Fibroblast of skin of back (primary cell): ENCODE measurements at places on chromosomes 1 and 21.

- peak; percentile 21 for DNase-seq
These were observed 118.9 kb downstream of the RIPK4 start for GRCh38 chr21:41647806-41648561.

DNA sequence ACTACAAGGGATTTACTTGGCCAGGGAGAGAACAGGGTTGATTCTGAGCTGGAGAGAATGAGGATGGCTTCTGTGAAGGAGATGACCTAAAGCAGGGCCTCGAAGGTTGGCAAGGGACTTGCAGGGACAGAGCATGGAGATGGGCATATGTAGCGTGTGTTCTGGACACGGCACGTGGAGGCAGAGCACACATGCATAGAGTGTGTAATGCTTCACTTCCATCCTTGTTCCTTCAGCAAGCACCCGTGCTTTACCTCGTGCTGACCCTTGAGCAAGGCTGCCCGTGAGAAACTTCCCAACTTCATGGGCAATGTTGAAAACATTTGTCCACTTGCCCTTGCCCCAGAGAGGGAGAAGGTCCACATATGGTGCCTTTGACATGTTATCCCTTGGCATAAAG is 33.1 kb downstream of the NFIA start:
- DNase-seq, result no peak

GRCh38 chr1:210940081-210940617 is 193.8 kb downstream of the KCNH1 start:
- DNase-seq, result no peak

DNA sequence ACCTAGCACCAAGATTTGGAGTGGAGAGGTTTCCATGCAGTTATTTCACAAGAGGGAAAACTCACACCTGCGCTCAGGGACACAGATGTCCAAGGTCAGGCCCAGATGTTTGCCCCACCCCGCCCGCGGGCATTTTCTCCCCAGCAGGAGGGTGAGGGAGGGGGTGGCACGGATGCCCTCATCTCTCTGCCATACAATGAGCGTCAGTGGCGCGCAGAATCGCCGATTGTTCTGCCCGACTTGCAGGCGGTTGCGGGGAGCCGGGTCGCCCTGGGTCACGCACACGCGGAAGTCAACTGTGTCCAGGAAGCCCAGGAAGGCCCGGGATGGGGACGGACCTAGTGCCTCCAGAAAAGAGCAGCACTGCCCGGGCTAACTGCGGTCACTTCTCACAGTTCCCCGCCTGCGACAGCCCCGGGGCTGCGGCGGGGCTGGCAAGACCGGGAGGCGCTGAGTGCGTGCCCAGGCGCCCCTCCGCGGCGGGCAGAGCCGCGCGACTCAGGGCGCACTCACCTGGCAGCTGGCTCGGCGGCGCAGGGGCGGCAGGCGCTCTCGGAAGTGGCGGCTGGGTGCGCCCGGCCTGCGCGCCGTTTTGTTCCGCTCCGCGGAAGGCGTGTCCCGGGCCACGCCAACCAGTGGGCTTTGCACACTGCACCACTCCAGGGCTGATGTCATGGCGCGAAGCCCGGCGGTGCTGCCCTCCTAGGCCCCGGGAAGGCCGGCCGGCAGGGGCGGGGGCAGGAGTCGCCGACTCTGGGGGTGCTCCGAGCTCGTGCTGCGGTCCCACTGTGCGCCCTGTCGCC is at the start of gene CSRP1:
Gene CSRP1, minus strand, starts transcription at position 567 of the 803 bp plus-strand sequence. CDS start 10,820 bp downstream, outside the sequence.
- peak; percentile 90 for DNase-seq
